ENCODE measurements at places on chromosomes 7 and 10.

DNA sequence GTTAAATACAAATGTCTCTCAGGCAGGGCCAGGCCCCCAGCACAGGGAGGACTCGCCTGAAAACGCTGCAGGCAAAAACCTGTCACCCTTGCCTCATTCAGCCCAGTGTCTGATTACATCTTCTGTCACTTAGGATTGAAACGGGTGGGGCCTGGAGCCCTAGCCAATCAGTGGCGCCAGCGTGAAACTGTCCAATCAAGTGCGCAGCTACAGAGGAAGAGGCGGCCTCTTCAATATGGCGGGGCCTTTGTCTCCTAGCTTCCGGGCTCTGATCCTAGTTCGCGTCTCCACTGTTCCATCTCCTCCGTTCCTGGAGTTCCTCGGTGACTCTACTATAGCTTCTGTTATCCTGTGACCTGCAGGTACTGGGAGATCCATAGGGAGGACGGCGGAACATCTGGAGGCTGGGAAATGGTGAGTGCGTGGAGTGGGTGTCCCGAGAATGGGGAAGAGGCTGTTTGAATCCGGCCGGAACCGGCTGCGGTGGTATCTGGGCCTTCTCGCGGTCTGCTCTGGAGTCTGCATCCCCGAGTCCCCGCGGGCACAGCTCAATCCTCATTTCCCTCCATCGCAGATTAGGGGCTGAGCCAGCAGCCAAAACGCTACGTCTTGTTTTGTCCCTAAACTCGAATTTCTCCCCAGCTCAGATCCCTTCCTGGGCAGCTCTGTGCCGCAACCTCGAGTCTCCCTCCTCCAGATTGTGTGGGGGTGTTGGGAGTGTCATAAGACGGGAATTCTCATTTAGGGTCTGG is at the start of gene ZNF736:
Gene ZNF736 (plus strand): TSS at position 222 of the 752 bp plus-strand sequence. CDS start 190 bp downstream, at position 412.
- DNase-seq: peak; percentile 66

DNA sequence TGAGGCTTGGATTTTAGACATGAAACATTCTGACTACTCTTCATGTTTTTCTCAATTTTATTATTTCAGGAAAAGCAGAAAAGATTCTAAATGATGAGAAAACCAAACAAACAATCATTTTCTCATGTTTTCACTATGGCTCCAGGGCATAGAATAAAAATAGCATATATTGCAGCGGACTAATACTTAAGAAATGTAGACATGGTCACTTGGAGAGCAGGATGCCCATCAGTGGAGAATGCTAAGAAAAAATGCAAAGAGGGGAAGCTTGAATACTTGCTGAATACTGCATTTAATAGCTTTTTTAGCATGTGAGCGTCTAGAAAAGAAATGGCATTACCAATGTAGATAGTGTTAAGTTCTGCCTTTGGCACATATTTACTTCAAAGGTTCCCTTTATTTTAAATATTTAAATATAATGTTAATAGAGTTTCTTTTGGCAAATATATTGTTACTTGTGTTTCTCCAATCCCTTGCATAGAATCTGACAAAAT is 107.9 kb downstream of the PPP1R17 start:
- no peak for DNase-seq

DNA sequence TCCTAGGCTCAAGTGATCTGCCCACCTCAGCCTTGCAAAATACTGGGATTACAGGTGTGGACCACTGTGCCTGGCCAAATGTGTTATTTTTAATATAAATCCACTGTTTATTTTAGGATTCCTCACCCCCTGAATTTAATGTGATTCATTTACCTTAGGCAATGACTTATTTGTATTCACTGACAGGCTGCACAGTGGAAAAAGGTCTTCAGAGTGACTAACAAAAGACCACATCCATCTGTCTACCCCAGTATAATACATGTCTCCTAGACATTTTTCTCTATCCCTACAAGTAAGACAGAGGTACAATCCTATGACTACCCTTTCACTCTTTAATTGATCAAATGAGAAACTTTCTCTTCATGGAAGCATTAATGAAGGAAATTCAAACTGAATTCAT is 230.2 kb downstream of the AHR start:
- DNase-seq: no peak

DNA sequence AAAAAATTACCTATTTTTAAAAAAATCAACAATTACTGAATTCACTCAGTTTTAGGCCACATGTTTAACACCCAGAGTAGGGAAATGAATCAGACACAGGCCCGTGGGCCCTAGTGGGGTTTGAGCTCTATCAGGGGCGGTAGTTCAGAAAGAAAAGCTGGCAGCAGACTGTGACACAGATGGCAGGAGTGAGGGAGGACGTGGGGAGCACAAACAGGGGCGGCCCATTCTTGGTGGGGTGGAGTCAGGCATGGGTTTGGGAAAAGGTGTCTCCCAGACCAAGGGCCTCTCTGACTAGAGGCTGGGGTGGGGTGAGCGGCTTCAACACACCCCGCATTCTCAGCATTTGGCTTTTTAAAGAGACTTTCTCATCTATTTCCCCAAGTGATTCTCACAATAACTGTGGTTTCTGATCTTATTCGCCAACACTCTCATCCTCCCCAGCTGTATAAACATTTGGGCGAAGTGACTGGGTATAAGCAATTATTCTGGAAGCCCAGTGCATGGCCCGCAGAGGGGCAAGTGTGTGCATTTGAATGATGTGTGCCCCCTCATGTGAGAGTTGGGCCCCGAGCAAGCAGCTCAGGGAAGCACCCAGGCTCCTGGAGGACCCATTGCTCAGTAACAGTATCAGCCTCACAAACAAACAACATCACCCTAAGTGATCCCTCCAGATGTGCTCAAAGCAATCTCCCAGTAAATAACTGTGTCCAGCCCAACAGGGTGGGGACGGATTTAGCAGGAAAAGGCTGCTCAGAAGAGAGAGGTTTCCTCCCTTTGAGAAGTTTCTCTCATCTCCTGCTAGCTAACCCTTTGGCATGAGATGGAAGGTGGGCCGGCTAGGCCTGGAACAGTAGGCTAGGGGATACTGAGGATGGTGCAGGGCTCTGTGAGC is 437.6 kb upstream of the ZMIZ1 start:
- no peak for DNase-seq

DNA sequence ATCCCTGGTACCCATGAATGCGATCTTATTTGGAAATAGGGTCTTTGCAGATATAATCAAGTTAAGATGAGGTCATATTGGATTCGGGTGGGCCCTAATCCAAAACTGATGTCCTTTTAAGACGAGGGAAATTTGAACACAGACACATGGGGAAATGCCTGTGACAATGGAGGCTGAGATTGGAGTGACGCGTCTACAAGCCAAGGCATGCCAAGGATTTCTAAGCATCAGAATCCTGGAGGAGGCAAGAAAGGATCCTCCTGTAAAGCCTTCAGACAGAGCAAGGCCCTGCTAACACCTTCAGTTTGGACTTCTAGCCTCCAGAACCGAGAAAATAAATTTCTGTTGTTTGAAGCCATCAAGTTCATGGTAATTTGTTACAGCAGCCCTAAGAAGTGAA is 18.5 kb downstream of the PARP12 start:
- no peak for DNase-seq

DNA sequence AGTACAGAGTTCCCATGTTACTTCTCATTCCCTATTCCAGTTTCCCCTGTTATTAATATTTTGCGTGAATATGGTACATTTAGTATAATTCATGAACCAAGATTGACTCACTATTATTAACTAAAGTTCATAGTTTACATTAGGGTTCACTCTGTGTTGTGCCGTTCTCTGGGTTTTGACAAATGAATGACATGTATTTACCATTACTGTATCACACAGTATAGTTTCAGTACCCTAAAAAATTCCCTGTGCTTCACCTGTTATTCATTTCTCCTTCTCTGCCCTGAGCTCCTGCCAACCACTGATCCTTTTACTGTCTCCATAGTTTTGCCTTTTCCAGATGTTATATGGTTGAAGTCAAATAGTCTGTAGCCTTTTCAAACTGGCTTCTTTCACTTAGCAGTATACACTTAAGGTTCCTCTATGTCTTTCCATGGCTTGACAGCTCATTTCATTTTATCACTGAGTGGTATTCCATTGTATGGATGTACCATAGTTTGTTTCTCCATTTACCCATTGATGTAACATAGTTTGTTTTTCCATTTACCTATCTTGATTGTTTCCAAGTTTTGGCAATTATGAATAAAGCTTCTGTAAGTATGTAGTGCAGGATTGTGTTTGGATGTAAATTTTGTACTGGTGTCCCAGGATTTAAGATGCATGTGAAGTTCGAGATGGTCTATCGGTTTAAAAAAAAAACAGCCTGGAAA is 58.8 kb downstream of the CDK14 start:
- no peak for DNase-seq

DNA sequence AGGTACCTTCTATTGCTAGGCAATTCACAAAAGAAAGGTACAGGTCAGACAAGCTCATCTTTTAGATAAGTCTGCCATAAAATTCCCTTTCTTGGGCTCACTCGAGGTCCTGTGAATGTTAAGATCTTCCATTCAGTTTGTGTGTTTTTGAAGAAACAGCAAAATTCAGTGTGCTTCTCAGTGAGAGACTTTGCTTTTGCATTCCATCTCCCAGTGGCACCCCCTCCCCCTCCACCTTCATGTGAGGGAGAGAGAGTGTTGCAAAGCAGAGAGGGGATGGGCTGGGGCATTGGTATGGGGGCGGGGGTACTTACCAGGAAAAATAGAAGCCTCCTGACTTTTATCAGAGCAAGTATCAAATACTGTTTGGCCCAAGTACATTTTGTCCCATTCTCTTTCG is 3.8 kb upstream of the TECTB start:
- DNase-seq: no peak

- DNase-seq: peak; percentile 14
Measured at GRCh38 chr7:128459394-128459878, 3.8 kb downstream of the HILPDA start.

DNA sequence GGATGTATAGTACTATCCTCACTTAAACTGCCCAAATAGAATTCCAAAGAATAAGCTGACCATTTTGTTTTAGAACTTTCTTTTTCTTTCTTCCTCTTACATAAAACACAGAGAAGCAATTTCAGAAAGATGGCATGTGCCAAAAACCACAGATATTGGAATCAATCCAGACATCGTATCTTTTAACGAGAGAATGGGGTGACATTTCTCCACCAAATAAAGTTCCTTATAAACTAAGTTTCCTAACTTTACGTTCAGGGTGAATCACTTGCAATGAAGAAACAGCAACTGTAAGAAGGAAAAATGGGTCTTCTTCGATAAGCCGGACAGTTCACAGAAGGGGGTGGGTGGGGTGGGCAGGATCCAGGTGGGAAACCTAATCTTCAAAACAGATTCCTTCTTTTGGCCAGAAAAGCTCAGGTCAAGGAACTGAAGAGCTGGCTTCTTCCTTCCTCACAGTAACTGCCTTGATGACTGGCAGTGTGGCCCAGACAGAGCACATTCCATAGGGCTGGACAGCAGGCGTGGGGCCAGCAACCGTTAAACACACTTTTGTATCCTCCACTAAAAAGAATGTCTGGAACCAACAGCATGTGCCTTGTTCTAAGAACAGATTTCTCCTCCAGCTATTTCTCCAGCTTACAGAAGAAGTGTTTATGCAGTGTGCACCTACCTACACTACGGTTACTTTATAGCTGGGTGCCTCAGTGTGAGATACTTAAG is 31.5 kb downstream of the CREB3L2 start:
- no peak for DNase-seq

- no peak for DNase-seq
Measured at GRCh38 chr10:72886621-72887020, 6.9 kb upstream of the OIT3 start.

DNA sequence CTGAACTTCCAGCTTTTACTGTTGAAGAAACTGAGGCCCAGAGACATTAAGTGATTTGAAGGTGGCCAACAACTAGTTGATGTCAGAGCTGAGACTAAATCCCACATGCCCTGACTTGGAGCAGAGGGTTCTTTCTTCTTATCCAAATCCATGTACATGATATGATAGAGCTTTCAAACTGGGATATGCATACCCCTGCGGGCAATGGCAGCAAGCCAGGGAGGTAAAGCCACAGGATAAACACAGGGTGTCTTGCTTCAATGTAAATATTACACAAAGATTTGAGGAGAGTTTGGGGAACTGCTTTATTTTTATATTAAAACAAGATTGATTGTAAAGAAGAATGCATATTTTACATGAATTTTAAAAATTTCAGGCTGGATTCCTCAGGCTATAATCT is 2.3 kb upstream of the LRRC72 start:
- DNase-seq: no peak

GRCh38 chr10:132184816-132185593 is 1.7 kb upstream of the DPYSL4 start:
- DNase-seq: no peak

- DNase-seq: peak; percentile 69
Measured at GRCh38 chr10:74150204-74150989, at the start of gene AP3M1. Gene AP3M1, minus strand, starts transcription at chr10:74150828. Its CDS starts 12,449 bp downstream, at chr10:74138379.

DNA sequence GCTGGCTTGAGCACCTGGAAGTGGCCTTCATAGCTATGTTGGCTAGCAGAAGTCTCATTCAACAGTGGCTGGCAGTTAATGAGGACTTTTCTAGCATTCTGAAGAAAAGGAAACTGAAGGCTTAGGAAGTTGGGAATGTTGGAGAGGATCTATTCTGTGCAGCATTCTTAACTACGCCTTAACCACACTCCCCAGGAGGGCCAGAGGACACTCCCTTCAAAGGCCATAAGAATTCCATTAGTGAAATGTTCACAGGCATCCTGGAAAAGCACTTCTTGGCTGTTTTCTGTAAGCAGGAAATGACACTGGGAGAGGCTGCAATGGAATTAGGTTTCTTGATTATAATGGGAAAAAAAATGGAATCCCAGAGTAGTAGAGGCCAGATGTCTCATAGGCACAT is 188.9 kb downstream of the ARHGAP12 start:
- no peak for DNase-seq

DNA sequence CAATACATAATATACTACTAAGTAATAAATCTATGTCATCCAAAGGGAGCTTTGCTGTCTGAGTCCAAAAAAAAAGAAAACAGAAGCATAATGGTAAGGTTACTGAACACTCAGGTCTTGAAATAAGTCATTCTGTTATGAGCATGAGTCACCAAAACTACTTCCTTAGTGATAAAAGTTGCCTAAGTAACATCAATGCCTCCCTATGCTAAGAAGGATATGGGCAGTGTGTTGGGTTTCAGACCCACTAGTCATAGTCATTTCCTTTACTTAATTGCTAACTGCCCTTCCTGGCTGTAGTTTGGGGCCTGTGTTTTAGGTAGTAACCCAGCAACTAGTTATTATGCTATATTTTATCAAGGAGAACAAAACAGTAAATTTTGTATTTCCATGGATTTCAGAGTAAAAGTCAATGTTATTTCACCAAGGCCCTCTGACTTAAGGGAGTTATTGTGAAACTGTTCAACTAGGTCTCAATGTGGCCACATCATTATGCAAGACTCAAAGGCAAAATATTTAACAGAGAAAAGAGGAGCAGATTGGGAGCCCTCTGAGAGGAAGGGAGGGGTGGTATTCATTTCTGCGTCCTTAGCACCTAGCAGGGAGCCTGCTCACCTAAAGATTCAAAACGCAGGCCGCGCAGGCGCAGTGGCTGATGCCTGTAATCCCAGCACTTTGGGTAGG is 11.7 kb upstream of the VIM start:
- DNase-seq: no peak

DNA sequence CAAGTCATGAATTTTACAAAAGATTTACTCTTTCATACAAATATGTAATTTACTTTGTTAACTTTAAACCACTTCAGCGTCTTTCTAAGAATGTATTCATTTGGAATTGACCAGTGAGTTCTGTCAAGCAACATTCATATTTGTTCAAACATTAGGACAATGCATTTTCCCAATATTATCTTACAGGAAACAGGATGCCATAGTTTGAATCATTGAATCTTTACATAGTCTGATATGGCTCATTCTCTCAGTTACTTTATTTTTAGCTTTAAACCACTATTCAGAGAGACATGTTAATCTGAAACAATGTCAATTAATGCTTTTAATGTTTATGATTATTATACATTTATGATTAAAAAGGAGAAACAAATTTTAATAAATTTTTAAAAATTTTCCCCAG is 21.1 kb upstream of the MEOX2 start:
- no peak for DNase-seq
